ENCODE measurements at places on chromosomes 13 and 19.
A peak's percentile ranks its signal among the peaks of the same experiment; 100 is the strongest.

GRCh38 chr13:100536643-100537180, 51.9 kb downstream of the GGACT start:
- no peaks in the 10 kb centered on the region for H3K27me3 ChIP-seq
- no peak for DNase-seq
- H3K4me1 ChIP-seq: peaks cover 28% of the 10 kb centered on the region
- peaks cover 3% of the 10 kb centered on the region for H3K36me3 ChIP-seq
- H3K4me3 ChIP-seq: no peak overlapping the region

- no peak overlapping the region for H3K27ac ChIP-seq
- no peaks in the 10 kb centered on the region for H3K27me3 ChIP-seq
- no peak overlapping the region for H3K4me3 ChIP-seq
- no peak for DNase-seq
Observed at GRCh38 chr13:57640607-57641006, 9.1 kb downstream of the PCDH17 start.

- peaks cover 11% of the 10 kb centered on the region for H3K36me3 ChIP-seq
- H3K4me1 ChIP-seq: no peaks in the 10 kb centered on the region
- no peak overlapping the region for H3K4me3 ChIP-seq
Observed at GRCh38 chr19:11756965-11757364, 9.8 kb upstream of the ZNF441 start.

DNA sequence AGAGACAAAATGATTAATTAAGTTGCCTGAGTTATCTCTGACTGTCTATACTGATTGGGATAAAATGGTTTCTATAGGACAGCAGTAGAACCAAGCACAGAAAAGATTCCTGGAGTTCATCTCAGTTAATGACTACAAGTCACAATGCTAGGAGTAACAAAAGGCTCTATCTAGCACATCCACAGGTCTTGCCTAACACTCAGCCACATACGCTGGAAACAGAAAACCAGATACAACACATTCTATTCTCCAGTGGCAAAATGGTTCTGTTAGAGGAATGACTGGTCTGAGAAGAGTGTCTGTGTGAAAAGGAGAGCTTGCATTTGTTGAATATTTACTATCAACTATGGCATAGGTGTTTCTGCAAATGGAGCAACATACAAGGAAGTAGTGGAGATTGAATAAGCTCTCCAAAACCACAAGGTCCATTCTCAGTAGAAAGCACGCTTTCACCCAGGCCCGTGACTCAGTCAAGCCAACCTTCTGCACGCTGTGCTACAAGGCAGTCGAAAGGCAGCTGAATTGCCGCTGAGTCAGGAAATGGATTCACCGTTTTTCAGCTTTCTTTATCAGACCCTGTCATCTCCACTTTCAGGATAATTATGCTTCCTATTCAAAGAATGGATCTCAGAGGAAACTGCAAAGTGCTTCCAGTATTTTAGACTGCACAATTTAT, 761.5 kb downstream of the EFNB2 start:
- H3K4me3 ChIP-seq: no peak overlapping the region
- peak; percentile 11 for DNase-seq
- H3K27me3 ChIP-seq: no peaks in the 10 kb centered on the region
- no peak overlapping the region for H3K27ac ChIP-seq
- H3K4me1 ChIP-seq: no peaks in the 10 kb centered on the region

GRCh38 chr13:30164146-30164545, 143.2 kb downstream of the KATNAL1 start:
- no peak overlapping the region for H3K4me3 ChIP-seq
- no peaks in the 10 kb centered on the region for H3K36me3 ChIP-seq
- no peak for DNase-seq
- peaks cover 9% of the 10 kb centered on the region for H3K4me1 ChIP-seq

DNA sequence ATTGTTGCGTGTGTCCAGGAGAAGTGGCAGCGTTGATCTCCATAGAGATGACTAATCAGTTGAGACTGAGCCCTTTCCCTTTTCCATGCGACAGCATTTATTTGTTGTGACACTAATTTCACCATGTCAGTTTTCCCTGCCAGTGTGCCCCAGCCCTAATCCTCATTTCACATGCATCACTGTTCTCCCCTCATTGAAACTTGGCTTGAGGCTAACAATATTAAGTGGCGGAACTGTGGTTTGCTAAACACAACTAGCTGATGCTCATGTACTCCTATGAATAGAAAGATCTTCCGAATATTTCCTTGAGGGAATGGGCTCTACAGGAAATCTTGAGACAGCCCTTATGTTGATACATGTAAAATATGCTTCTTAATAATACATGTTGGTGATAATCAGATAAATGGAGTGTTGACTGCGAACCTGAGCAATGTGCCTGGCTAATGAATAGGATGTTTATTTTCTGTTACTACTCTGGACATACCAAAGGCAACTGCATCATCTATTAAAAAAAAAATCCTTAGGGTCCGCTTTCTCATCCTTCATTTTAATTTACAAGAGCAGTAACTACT, 258.6 kb downstream of the ATP8A2 start:
- peaks cover 8% of the 10 kb centered on the region for H3K27me3 ChIP-seq
- no peak overlapping the region for H3K4me3 ChIP-seq

DNA sequence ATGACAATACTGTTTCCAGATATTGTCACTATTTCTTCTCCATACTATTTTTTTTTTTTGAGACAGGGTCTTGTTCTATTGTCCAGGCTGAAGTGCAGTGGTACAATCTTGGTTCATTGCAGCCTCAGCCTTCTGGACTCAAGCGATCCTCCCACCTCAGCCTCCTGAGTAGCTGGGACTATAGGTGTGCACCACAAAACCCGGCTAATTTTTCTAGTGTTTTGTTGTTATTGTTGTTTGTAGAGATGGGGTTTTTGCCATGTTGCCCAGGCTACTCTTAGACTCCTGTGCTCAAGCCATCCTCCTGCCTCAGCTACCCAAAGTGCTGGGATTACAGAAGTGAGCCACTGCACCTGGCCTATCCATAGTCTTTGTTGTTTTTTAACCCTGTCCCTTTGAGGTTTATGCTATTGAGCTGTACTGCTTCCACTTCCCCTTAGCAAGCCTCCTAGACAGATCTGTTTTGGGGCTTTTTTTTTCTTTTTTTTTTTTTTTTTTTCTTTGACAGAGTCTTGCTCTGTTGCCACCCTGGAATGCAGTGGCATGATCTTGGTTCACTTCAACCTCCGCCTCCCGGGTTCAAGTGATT, 27.6 kb upstream of the MAP3K10 start:
- H3K36me3 ChIP-seq: no peaks in the 10 kb centered on the region
- no peak overlapping the region for H3K27ac ChIP-seq
- H3K27me3 ChIP-seq: no peaks in the 10 kb centered on the region
- peaks cover 8% of the 10 kb centered on the region for H3K4me1 ChIP-seq
- DNase-seq: no peak

GRCh38 chr13:36098080-36098479, 33.1 kb downstream of the DCLK1 start:
- H3K4me3 ChIP-seq: no peak overlapping the region
- H3K4me1 ChIP-seq: no peaks in the 10 kb centered on the region
- H3K36me3 ChIP-seq: no peaks in the 10 kb centered on the region
- no peak overlapping the region for H3K27ac ChIP-seq
- H3K27me3 ChIP-seq: no peaks in the 10 kb centered on the region

DNA sequence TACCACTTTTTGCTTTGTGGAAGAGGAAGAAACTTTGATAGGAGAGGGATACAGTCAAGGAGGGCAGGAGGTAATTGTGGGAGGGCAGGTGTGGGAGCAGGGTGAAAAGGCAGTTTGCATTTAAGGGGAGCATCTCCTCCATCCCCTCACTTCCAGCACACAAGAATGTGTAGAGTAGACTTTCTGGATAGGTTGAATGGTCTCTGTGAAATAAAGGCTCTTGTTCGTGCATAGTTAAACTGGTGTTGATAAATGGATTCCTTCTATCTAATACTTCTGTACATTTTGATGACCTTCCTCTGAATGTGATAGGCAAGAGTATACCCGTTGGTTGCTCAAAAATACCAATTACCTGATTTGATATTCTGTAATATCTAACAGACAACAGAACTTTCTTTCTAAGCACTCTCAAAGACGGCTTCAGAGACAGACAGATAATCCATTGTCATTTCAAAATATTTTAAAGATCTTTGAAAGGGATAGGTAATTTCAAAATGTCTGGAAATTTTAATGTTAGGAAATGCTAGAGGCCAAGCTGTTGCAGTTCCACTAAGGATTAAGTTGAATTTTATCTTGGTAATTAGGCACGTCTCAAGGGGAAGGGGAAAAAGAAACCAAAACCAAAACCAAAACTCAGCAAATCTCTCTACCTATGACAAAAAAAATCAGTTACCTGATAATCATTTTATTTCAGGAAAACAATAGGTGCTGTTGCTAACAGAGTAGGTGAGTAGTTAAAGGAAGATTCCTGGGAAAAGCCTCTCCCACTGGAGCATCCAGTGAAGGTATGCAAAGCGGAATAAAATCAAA, 302.6 kb downstream of the COG6 start:
- no peaks in the 10 kb centered on the region for H3K36me3 ChIP-seq
- no peak for DNase-seq
- H3K4me3 ChIP-seq: peak overlapping the region; percentile 56
- no peaks in the 10 kb centered on the region for H3K27me3 ChIP-seq
- peaks cover 47% of the 10 kb centered on the region for H3K4me1 ChIP-seq
- H3K27ac ChIP-seq: peak overlapping the region; percentile 0

DNA sequence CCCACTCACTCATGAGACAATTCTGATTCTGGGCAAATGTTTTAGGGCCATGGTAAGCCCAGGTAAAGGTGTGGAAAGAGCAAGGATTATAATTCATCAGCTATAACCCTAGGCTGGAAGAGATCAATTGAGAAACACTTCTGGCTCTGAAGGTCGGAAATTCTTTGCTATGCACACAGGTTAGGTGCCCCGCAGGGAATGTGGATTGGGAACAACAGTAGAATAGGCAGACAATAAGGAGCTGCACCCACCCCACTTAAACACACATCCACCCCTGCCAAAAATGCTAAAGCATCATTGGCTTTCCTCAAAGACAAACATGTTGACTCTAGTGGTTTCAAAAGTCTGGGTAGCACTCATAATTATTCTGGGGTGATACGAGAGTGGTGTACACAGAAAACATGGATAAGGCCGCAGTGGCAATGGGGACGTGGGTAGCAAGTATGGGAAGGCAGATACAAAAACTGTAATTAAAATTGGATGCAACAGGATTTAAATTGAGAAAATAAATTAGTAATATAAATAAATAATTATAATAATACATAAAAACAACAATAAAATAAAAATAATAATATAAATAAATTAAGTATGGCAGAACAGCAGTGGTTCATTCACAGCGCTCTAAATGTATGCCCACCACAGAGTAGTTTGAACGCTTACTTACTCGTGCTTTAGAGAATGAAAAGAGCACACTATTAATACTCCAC, 8.6 kb downstream of the EFNB2 start:
- H3K4me1 ChIP-seq: no peaks in the 10 kb centered on the region
- no peak overlapping the region for H3K27ac ChIP-seq
- DNase-seq: no peak
- H3K4me3 ChIP-seq: no peak overlapping the region

DNA sequence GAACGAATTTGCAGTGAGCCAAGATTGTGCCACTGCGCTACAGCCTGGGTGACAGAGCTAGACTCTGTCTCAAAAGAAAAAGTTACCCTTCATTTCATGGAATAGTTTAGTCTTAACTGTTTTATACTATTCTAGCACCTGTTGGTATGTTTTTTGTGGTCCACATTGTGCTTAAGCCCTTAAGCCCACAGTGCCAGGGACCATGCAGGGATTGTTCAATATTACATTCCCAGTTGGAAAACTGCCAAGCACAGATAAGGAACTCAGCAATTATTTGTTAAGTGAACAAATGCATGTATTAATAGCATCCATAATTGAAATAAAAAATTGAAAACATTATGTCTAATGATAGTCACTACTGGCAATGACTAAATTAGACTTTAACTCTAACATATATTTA, 193.5 kb downstream of the PCDH17 start:
- no peaks in the 10 kb centered on the region for H3K36me3 ChIP-seq
- no peak overlapping the region for H3K27ac ChIP-seq
- H3K27me3 ChIP-seq: no peaks in the 10 kb centered on the region
- no peak for DNase-seq

- no peak for DNase-seq
- no peak overlapping the region for H3K27ac ChIP-seq
- H3K4me3 ChIP-seq: no peak overlapping the region
- peaks cover 2% of the 10 kb centered on the region for H3K27me3 ChIP-seq
- no peaks in the 10 kb centered on the region for H3K4me1 ChIP-seq
- no peaks in the 10 kb centered on the region for H3K36me3 ChIP-seq
Observed at GRCh38 chr19:15863272-15863671, 34.6 kb downstream of the CYP4F2 start.

- H3K27me3 ChIP-seq: peaks cover 11% of the 10 kb centered on the region
- DNase-seq: peak; percentile 24
- no peak overlapping the region for H3K27ac ChIP-seq
- peaks cover 20% of the 10 kb centered on the region for H3K4me1 ChIP-seq
- H3K36me3 ChIP-seq: no peaks in the 10 kb centered on the region
Observed at GRCh38 chr19:42178791-42179674, 38.4 kb downstream of the DEDD2 start.

DNA sequence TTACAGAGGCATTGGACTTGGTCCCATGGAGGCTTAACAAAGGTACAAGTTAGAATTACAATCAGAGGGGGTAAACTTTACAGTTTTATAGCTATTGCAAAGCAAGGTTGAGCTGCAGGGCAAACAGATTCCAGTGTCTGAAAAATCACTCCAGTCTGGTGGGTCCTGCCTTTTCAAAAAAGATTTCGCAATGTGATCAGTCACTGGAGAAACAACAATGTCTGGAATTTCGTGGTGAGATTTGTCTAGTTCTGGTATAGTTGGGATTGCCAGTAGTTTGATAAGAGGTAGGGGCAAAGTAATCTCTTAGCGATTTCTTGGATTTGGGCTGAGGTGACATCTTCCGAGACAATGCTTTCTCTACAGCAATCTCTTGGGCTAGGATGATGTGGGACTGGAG, 1198.2 kb upstream of the PCDH9 start:
- H3K4me3 ChIP-seq: no peak overlapping the region
- no peaks in the 10 kb centered on the region for H3K27me3 ChIP-seq
- H3K27ac ChIP-seq: no peak overlapping the region
- no peaks in the 10 kb centered on the region for H3K4me1 ChIP-seq
- H3K36me3 ChIP-seq: no peaks in the 10 kb centered on the region
- no peak for DNase-seq

DNA sequence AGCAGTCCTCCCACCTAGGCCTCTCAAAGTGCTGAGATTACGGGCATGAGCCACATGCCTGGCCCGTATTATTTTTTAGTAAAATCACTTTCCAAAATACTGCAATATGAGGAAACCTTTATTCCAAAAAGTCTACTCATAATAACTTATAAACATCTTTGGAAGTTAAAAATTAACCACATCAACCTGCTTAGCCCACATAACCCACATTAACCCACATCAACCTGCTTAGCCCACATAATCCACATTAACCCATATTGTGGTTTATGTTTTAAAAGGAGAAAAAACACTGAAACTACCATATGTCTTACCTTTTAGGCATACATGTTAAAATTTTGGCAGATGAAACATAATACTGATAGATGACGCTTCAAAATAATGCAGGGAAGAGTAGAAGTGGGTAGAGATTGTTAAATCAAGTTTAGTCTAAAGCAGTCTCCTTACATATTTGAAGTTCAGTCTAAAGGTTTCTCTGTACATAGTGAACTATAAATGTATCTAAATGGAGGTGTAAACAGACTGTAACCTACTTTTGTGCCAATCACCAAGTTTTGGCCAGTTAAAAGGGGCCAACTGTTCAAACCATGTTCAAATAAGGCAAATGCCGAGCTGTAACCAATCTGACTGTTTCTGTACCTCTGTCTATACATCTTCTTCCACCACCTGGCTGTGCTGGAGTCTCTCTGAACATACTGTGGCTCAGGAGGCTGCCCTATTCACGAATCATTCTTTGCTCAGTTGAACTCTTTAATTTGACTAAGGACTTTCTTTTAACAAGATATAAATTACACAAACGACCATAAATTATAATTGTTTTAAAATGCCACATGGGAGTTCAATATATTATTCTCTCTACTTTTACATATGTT, 14.5 kb downstream of the KPNA3 start:
- no peak for DNase-seq
- no peaks in the 10 kb centered on the region for H3K27me3 ChIP-seq
- H3K36me3 ChIP-seq: no peaks in the 10 kb centered on the region
- H3K4me1 ChIP-seq: peaks cover 32% of the 10 kb centered on the region
- no peak overlapping the region for H3K27ac ChIP-seq

Measured in activated CD4-positive, alpha-beta memory T cell treated with anti-CD3 and anti-CD28 coated beads for 36 hours (primary cell).